Psoas muscle (tissue), 8 donors: ENCODE measurements at places on chromosomes 4 and X. TPM values are rescaled to one million over a fixed set of nuclear protein-coding genes. Genes with fewer than 3 reads are reported as not detected.

DNA sequence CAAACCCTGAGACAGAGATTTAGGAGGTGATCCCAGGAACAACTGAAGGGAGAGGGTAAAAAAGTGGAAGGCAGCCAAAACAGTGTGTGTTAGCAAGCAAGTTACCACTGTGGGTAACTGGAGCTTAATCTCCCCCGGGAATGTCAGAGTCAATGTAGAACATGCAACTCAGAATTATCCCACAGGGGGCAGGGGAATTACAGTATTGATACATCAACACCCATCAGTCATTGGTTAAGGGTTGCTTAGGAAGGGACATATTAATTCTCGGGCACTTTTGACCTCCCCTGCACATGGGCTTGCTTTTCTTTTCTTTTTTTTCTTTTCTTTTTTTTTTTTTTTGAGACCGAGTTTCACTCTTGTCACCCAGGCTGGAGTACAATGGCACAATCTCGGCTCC, 29.3 kb downstream of the CXorf58 start:
- H3K4me1 ChIP-seq = no peaks in the 10 kb centered on the region
- no peak overlapping the region for H3K27ac ChIP-seq
- DNase-seq = no peak
- H3K36me3 ChIP-seq = no peaks in the 10 kb centered on the region
- no peaks in the 10 kb centered on the region for H3K27me3 ChIP-seq

DNA sequence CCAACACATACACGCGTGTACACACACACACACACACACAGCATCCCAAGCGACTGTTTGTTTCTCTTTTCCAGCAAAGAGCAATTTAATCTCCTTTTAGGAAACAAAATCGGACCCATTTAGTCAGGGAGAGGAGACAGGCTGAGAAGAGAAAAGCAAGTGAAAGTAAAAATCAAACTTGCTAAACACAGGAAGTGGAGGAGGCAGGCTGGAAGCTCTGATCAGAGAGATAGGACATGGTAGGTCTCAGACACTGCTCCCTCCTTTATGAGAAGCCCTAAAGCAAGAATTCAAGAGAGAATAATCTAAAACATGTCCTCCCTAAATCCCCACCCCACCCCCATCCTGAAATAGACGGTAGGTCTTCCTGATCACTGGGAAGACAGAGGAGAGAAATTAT, 62.3 kb downstream of the GPC3 start:
- no peak overlapping the region for H3K4me3 ChIP-seq
- H3K27me3 ChIP-seq = no peaks in the 10 kb centered on the region
- H3K4me1 ChIP-seq = no peaks in the 10 kb centered on the region
- DNase-seq = no peak
- H3K36me3 ChIP-seq = no peaks in the 10 kb centered on the region

DNA sequence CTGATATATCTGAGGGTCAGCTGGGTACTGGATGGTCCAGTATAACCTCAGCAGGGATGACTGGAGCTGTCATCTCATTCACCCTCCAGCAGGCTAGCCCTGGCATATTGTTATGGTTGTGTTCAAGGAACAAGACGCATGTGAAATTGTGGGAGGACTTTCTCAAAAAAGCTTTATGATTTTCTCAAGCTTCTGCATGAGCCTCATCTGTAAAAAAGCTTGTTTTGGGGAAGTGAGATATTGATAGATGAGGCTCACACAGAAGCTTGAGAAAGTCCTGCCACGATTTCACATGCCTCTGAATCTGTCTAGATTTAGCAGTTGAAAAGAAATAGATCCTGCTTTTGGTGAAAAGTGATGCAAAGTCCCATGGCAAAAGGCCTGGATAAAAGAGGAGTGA, 93.4 kb downstream of the SPCS3 start:
- DNase-seq = no peak
- H3K4me1 ChIP-seq = no peaks in the 10 kb centered on the region
- no peak overlapping the region for H3K4me3 ChIP-seq
- no peaks in the 10 kb centered on the region for H3K27me3 ChIP-seq
- H3K36me3 ChIP-seq = no peaks in the 10 kb centered on the region
- H3K27ac ChIP-seq = no peak overlapping the region

The SHROOM2 gene
- total RNA-seq = 0.12 TPM

The ANOS1 gene
- 11.7 TPM for total RNA-seq
